ENCODE measurements at places on chromosomes 5 and 9.

DNA sequence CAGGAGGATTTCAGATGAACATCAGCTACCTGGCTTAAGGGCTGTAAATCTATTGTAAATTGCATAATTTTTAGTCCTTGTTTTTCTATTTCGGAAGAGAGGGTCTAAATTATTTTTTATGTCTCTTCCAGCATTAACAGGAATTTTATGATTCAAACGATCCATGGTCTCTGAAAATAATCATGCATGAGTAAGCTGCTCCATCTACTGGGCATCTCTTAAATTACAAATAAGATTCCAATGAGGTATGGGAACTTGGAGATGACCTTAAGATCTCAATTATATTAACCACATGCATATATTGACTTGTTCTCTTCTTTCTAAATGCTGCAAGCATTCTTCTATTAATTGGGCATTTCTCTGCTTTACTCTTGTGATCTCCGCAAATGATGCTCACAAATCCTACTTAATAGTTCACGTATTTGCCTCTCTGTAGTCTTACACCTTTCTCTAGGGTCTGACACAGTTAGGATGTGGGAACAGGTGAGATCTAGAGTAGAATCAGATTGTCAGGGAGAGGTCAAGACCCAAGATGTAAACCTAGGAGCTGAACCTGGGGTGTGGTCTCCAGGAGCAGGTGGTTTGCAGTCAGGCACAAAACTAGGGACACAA, 86.9 kb downstream of the NUDT12 start:
- DNase-seq: peak; percentile 64

- no peak for DNase-seq
These were observed 91.6 kb downstream of the ANKH start for GRCh38 chr5:14779975-14780374.

- no peak for DNase-seq
These were observed 74.5 kb downstream of the APTX start for GRCh38 chr9:32926911-32927310.

GRCh38 chr5:81191726-81192372, 41.3 kb upstream of the CKMT2 start:
- DNase-seq: no peak

DNA sequence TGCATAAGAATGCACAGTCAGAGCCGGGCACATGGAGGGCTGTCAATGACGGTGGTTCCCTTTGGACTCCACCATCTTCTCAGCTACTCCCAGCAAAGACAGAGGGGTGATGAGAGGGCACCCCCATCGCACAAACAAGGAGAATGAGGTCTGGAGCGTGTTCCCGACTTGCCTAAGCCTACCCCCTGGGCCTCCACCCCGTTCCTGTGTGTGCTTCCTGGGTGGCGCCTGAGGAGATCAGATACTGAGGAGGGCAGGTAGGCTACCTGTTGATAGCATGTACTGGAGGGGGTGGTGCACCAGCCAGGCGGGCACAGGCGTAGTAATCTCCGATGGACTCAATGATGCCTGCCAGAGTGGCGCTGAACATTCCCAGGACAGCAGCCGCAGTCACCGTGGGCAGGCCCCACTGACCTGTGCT, 4.1 kb downstream of the SLC23A1 start:
- DNase-seq: no peak

DNA sequence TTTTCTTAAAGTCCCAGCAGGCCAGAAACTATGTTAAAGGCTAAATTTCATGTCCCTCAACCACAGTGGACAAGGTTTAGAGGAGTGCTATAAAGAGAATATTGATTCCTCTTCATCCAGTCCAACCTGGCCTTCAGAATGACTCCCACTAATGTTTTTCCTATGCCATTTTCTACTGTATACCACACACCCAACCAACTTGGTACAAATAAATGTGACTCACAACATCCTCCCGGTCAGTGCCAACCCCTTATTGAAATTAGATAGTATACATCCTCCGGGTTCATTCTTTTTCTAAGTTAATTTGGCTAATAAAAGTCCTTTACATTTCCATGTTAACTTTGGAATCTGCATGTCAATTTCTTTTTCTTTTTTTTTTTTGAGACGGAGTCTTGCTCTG, 215.1 kb downstream of the TSSK1B start:
- no peak for DNase-seq

DNA sequence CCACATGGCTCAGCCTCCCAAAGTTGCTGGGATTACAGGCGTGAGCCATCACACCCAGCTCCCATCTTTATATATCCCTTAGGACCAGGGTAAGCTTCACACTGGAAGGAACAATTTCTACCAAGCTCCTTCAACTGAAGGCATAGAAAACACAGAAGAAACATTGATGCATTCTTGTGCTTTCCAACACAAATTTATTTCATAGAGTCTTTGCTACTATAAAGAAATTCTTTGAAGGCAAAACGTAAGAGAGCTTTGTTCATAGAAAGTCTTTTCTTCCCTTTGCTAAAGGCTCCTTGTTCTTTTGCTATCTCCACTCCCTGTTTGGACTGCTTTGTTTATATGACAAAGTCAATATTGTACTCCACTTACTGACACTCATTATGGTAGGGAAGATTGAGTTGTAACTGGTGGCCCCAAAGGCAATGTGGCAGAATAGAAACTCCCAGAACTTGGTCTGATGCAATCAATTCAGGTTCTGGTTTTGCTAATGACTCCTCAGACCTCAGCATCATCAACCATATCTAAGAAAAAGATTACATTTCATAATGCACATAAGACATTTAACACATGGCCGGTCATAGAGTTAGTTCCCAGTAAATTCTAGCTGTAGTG, 97.4 kb upstream of the CLINT1 start:
- no peak for DNase-seq

DNA sequence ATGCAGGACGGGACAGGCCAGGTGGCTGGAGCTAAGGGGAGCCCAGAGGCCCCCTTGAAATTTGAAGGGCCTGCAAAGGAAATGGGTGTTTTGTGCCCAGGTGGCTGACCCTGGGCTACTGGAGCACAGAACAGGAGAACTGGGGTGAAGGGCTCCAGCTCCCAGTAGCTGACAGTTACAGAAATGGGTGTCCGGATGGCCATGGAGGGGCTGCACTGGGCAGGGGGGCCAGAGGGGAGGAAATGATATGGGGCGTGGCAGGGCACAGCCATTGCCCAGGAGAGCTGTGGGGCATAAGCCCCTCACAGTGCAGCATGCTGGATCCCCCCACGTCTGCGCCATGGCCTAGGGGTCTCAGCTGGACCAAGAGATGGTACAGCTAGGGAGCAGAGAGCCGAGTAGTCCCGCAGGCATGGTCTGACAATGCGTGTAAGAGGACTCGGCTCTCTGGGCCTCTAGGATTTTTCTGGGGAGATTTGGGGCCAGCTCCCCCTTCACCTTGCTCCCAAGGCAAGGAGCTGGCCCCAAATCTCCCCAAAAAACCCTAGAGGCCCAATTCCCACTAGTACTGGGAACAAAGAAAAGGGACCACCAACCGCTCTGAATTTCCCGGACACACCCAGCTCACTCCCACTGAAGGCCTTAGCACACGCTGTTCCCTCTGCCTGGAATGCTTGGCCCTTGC, 7.9 kb upstream of the CARD19 start:
- no peak for DNase-seq

- no peak for DNase-seq
These were observed 31.0 kb downstream of the TMEM38B start for GRCh38 chr9:105725370-105725769.

DNA sequence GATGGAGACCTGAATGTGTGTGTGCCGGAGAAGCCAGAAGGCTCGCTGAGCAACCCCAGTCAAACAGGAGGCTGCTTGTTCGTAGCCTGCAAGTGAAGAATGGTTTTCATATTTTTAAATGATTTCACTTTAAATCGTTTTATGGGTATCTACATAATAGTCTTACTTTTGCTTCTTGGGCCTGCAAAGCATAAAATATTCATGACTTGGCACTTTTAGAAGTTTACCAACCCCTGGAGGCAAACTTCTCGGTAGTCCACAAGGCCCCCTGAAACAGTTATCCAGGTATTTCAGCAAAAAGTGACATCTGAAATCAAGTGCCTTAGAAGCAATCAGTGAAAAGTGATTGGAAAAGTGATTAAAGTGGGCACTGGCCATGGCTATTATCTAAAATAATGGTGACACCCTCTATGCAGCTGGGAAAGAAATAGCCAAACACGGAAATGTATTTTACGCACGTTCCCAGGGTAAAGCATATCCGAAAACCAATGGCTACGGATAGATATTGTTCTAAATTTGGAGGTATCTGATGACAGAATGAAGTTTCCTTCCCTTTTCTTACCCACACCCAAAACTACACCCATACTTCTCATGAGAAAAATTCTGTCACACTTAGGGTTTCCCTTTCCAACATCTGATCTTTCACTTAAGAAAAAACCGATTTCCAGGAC, 39.0 kb downstream of the RAPGEF1 start:
- DNase-seq: no peak

DNA sequence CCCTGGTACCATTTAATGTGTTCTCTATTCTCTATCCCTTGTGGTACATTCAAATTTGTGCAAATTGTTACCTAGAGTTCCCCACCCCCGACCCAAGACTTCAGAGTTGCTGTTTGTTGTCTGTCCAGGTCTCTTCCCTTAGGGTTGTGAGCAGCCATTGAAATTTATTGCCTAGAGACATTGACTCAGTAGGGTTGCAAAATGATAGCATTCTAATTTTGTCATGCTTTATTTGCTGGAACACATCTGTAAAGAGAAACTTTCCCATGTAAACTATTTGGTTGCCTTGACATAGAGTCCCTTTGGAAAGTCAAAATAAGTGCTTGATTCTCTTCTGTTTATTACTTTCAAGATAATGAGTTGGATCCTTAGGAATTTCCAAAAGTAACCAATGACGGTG, 91.7 kb upstream of the KLF9 start:
- DNase-seq: no peak

- no peak for DNase-seq
These were observed 224.5 kb upstream of the CDH6 start for GRCh38 chr5:30968971-30969370.

DNA sequence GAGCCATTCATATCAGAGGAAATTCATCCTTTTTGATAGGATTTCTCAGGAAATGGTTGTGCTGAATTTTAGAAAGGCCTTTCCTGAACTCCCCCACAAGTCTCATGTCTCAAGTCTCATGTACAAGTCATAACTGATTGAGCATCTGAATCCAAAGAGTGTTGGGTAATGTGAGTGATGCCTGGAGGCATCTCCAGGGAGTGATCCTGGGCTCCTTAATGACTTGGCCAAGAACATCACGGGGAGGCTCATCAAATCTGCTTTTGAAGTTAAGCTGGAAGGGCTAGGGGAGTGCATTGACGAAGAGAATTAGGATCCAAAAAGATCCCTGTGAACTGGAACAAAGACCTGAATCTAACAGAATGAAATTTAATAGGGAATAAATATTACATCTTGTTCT, 79.2 kb downstream of the MAST4 start:
- DNase-seq: no peak

DNA sequence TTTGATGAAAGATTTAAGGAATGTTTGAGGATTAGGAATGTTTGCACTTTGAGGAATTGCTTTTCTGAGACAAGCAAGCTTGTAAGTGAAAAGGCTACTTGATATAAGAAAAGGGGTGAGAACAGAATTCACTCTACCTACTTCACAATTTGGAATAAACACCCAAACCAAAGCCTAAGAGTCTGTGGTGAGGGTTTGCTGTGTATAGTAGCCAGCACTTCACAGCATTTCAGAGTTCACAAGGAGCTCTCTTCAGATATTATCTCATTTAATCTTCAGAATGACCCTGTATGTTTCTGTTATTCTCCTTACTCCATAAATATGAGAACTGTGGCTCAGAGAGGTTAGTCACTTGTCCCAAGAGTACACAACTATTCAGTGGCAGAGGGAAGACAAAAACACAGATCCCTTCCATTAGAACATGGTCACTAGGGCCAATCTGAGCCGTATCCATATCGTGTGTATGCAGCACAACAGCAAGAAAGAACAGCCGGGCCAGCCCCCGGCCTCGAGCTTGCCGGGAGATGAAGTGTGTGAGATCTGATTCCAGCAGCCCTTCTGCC, 92.4 kb downstream of the FRMD3 start:
- no peak for DNase-seq

GRCh38 chr5:154871734-154872133, 13.3 kb downstream of the CNOT8 start:
- no peak for DNase-seq

All from EL (cell line).